ENCODE measurements at places on chromosomes 1 and 21. TPM values are rescaled to one million over a fixed set of nuclear protein-coding genes. Genes with fewer than 3 reads are reported as not detected.

The ARHGEF10L gene
- total RNA-seq, result 13.1 TPM

The HRNR gene
- not detected for total RNA-seq

DNA sequence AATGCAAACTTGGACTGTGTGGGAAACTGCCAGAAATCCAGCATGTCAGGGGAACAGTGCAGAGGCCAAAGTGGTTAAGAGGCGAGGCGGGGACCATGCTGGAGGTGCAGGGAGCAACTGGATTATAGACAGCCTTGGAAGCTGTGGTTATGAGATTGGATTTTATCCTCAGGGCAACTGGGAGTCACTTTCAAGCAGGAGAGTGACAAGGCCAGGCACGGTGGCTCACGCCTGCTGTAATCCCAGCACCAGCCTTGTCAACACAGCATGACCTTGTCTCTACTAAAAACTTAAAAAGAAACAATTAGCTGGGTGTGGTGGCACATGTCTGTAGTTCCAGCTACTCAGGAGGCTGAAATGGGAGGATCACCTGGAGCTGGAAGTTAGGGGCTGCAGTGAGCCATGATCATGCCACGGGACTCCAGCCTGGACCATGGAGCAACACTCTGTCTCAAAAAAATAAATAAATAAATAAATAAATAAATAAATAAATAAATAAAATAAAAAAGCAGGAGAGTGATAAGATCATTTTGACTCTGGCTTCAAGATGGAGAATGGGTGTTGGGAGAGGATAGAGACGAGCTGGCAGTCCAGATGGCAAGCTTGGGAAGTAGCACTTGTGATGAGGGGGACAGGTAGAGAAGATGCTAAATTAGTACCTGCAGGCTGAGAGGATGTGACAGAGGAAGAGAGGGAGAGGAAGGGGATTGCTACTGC, 3.5 kb downstream of the HAPLN2 start:
- H3K36me3 ChIP-seq, result no peaks in the 10 kb centered on the region
- H3K27me3 ChIP-seq, result peaks cover 62% of the 10 kb centered on the region
- no peak for DNase-seq
- no peaks in the 10 kb centered on the region for H3K4me1 ChIP-seq

The LENEP gene
- 0.26 TPM for total RNA-seq

The BNIPL gene
- 0.33 TPM for total RNA-seq

The TMPRSS15 gene
- not detected for total RNA-seq

DNA sequence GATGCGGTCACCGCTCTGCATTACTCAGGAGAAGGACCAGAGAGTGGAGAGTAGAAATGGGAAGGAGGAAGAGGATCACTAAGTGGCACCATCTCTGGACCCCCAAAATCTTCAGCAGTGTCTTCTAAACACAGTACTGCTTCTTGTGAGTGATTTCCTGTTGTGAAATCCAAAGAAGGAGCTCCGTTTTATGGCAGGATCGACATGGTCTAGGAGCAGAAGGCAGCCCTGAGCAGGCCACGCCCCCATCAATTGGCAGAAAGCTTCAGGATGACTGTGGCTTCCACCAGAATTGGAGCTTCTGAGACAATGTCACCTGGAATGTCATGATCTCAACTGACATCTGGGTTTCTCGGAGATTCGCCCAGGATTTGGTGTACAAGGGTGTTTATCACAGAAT, 171.5 kb downstream of the ADSS2 start:
- H3K36me3 ChIP-seq, result no peaks in the 10 kb centered on the region
- no peaks in the 10 kb centered on the region for H3K4me1 ChIP-seq
- no peak overlapping the region for H3K27ac ChIP-seq
- H3K4me3 ChIP-seq, result no peak overlapping the region

The FCRL5 gene
- total RNA-seq, result not detected

DNA sequence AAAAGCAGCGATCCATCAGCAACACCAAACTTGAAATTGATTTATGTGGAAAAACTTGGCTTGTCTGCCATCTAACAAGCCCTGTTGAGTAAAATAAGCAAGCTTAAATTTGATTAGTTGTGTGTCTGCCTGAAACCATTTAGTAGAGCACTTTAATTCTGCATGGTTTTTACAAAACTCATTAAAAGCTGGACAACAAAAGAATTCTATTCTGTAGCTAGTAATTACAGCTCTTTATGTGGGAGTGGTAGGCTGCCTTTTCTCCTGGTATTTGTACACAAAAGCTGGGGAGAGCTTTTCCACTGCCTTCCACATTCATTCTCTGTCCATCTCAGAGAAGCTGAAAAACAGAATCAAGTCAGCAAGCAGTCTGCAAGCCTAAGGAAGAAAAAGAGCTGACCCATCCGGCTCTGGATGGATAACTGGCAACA, 1.7 kb downstream of the ETS2 start:
- H3K4me1 ChIP-seq, result peaks cover 5% of the 10 kb centered on the region
- DNase-seq, result peak; percentile 57
- H3K36me3 ChIP-seq, result peaks cover 2% of the 10 kb centered on the region
- peak overlapping the region; percentile 79 for H3K4me3 ChIP-seq
- H3K27me3 ChIP-seq, result no peaks in the 10 kb centered on the region

DNA sequence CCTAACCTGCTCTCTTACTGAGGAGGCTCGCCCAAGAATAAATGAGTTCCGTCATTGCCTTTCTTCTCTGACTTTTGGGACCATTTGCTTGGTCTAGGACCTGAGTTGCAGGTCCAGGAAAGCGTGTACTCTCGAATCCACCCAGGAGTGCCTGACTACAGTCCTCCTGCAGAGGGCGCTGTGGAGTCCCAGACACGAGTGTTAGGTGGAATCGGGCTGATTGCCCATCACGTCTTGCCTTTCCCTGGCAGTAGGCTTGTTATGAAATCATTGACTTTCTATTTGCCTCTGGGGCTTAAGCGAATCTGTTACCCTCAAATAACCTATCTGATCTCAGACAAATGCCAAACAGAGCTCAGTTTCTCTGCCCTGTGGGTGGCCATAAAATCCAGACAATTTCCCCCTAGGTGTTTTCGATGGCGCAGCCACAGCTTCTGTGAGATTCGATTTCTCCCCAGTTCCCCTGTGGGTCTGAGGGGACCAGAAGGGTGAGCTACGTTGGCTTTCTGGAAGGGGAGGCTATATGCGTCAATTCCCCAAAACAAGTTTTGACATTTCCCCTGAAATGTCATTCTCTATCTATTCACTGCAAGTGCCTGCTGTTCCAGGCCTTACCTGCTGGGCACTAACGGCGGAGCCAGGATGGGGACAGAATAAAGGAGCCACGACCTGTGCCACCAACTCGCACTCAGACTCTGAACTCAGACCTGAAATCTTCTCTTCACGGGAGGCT, at the start of gene IL20:
IL20 (plus strand) TSS at position 685 of the 733 bp plus-strand sequence. CDS start 230 bp downstream, outside the sequence.
- no peak within 1 kb of the TSS for H3K27ac ChIP-seq
- no peaks in the 10 kb centered on the region for H3K27me3 ChIP-seq
- H3K36me3 ChIP-seq, result no peaks in the 10 kb centered on the region
- DNase-seq, result peak; percentile 45
- no peak within 1 kb of the TSS for H3K4me3 ChIP-seq

DNA sequence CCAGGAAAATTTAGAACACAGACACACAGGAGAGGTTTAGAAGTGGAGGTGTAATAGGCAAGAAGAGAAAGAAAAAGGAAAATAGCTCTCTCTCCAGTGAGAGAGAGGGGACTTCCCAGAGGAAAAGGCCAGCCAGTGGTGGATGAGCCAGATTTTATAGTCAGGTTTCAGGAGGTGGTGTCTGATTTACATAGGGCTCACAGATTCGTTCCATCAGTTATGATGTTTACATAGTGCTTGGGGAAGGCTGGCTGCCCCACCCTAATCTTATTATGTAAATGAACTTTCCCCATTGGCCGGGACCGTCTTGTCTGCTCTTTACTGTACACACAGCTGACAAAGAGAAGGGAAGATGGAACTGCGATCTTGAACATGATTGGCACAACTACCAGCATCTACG, 797.3 kb downstream of the PLA2G4A start:
- H3K4me3 ChIP-seq, result no peak overlapping the region
- H3K36me3 ChIP-seq, result no peaks in the 10 kb centered on the region
- no peaks in the 10 kb centered on the region for H3K27me3 ChIP-seq
- DNase-seq, result no peak
- no peak overlapping the region for H3K27ac ChIP-seq

DNA sequence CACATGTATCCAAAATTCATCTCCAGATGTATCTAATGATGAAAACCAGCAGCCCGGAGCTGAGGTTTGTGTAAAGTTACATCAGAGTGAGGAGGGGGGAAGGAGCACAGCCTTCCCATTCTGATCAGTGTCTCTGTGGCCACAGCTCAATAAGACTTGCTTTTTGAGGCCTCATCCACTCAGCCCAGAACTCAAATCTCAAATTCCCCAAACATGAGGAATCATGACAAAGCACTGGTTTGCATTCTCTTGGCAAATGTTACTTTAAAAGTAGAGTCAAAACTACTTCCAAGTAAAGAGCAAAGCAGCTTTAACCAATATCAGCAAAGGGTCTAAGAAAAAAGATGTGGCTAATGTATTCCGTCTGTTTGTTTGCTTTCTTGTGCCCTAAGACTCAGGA, 30.9 kb downstream of the CCN1 start:
- H3K27ac ChIP-seq, result peak overlapping the region; percentile 96
- DNase-seq, result peak; percentile 95
- peaks cover 43% of the 10 kb centered on the region for H3K4me1 ChIP-seq
- no peaks in the 10 kb centered on the region for H3K27me3 ChIP-seq

GRCh38 chr21:37119421-37120218, 46.6 kb downstream of the TTC3 start:
- H3K4me3 ChIP-seq, result no peak overlapping the region
- H3K27ac ChIP-seq, result no peak overlapping the region
- H3K27me3 ChIP-seq, result no peaks in the 10 kb centered on the region
- H3K36me3 ChIP-seq, result peaks cover 2% of the 10 kb centered on the region
- no peaks in the 10 kb centered on the region for H3K4me1 ChIP-seq

The OPRD1 gene
- not detected for total RNA-seq

DNA sequence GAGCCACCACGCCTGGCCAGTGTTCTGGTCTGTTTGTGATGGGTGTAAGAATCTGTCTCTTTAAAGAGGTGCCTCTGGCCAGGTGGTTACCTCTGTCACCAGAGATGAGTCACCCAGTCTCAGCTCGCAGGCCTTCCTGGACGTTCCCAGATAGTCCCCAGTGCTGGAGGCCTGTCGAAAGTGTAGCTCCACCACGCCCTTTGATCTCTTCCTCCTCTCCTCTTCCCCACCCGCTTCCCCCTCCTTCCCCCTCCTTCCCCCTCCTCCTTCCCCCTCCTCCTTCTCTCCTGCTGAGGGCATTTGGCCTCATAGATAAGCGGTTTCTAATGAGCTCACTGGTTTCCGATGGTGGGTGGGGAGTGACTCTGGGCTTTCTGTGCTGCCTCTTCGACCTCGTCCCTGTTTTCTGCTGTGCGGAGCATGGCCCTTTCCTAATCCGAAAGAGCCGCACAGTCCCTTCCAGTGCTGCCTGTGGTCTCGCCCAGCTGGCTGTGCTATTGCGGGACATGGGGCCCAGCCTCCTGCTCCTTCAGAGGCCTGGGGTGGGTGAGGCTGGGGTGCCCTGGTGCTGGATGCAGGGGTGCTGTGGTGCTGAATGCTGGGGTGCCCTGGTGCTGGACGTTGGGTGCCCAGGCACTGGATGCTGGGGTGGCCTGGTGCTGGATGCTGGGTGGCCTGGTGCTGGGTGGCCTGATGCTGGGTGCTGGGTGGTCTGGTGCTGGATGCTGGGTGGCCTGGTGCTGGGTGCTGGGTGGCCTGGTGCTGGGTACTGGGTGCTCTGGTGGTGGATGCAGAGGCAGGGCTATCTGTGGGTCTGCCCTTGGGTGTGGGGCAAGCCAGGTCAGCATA, 19.2 kb downstream of the AGPAT3 start:
- no peaks in the 10 kb centered on the region for H3K36me3 ChIP-seq
- H3K27ac ChIP-seq, result no peak overlapping the region
- peaks cover 3% of the 10 kb centered on the region for H3K4me1 ChIP-seq
- H3K4me3 ChIP-seq, result no peak overlapping the region

DNA sequence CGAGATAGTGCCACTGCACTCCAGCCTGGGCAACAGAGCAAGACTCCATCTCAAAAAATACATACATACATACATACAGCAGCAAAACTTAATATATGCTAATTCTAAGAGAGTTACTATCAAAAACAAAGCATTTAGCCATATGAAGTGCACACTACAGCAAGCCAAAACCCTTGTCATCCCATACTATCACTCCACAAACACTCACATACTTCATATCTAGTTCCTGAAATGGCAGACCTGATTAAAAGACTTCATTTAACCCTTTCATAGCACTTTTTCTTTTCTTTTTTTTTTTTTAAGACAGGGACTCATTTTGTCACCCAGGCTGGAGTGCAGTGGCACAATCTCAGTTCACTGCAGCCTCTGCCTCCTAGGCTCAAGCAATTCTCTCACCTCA, 65.6 kb downstream of the COP1 start:
- H3K27ac ChIP-seq, result no peak overlapping the region
- H3K4me3 ChIP-seq, result no peak overlapping the region
- H3K4me1 ChIP-seq, result no peaks in the 10 kb centered on the region

GRCh38 chr1:160189649-160190625, at the start of gene CASQ1:
CASQ1 (plus strand) TSS chr1:160190575; CDS start chr1:160190752, 177 bp downstream.
- H3K36me3 ChIP-seq, result no peaks in the 10 kb centered on the region
- no peak within 1 kb of the TSS for H3K4me3 ChIP-seq
- H3K4me1 ChIP-seq, result no peaks in the 10 kb centered on the region
- DNase-seq, result peak; percentile 38
- H3K27me3 ChIP-seq, result no peaks in the 10 kb centered on the region
- no peak within 1 kb of the TSS for H3K27ac ChIP-seq

GRCh38 chr1:3471356-3472087, 17.1 kb downstream of the ARHGEF16 start:
- no peaks in the 10 kb centered on the region for H3K36me3 ChIP-seq
- peak; percentile 57 for DNase-seq
- no peaks in the 10 kb centered on the region for H3K27me3 ChIP-seq
- no peak overlapping the region for H3K27ac ChIP-seq
- H3K4me3 ChIP-seq, result no peak overlapping the region

The KRTAP19-1 gene
- not detected for total RNA-seq

DNA sequence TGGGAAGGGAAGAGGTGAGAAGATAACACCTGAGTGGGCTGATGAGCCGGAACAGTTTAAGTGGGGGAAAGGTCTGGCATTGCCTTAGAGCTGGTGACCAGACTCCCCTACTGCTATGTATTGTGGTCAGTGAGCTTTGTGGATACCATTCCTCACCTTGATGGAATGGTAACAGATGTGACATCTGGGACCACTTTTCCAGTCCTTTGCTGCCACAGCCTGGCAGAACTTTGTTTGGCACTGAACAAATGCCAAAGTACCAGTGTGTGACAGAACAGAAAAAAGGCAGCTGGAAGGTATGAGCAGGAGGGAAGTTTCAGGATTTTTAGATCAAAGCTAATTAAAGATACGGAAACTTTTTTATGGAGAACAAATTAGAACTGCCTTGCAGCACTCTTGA, 6.2 kb downstream of the MED8 start:
- H3K27ac ChIP-seq, result no peak overlapping the region
- no peaks in the 10 kb centered on the region for H3K27me3 ChIP-seq
- H3K36me3 ChIP-seq, result peaks cover 26% of the 10 kb centered on the region
- DNase-seq, result no peak

GRCh38 chr1:192801451-192801850, 7.4 kb upstream of the RGS2 start:
- no peak for DNase-seq
- H3K27me3 ChIP-seq, result no peaks in the 10 kb centered on the region
- no peak overlapping the region for H3K4me3 ChIP-seq
- H3K27ac ChIP-seq, result no peak overlapping the region
- no peaks in the 10 kb centered on the region for H3K36me3 ChIP-seq

- no peak overlapping the region for H3K27ac ChIP-seq
- no peaks in the 10 kb centered on the region for H3K27me3 ChIP-seq
- DNase-seq, result peak; percentile 88
- H3K4me3 ChIP-seq, result no peak overlapping the region
- no peaks in the 10 kb centered on the region for H3K36me3 ChIP-seq
- H3K4me1 ChIP-seq, result no peaks in the 10 kb centered on the region
Observed at GRCh38 chr1:78254517-78254916, 208.8 kb downstream of the GIPC2 start.

The AGO4 gene
- total RNA-seq, result 20.8 TPM

All from fibroblast of lung (primary cell).